ENCODE measurements at places on chromosomes 13 and 19.

DNA sequence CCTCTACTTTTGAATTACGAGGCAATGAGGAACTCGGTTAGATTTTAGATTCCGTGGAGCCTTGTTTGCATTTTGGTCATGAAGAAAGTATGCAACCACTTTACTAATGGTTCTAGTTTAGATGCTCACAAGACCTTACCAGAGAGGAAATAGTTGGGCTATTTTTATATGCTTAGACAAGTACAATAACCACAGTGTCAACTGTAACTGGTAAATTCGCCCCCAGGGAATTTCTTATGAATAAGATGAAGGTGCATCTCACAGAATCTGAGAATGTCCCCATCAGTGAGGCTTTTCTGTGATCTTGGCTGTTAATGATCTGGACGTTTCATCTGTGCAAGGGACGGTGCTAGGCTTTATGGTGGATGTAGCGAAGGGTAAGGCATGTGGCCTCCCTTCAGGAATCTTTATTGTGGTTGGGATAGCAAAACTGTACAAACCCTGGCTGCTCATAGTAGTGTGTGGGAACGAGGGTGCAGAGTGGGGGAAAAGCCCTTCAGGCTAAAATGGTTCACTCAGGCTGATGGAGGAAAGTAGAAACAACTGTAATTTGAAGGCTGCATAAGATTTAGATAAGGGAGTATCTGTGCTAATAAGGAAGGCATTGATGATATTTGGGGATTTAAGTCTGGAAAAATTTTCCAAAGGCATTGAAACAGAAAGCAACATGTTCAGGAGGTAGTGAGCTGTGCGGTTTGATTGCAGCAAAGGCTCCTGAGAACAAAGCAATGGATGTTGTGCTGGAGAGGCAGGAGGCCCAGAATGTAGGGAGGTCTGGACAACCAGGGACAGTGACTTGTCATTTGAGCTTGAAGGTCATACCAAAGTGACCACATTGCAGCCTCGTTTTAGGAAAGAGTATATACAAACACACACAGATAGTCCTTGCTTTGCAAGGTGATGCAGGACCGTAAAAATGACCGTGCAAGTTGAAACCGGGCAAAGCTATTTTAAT lies 28.4 kb downstream of the UBAC2 start:
- DNase-seq: no peak

- DNase-seq: no peak
Measured at GRCh38 chr19:45954156-45954555, 19.5 kb downstream of the NOVA2 start.

DNA sequence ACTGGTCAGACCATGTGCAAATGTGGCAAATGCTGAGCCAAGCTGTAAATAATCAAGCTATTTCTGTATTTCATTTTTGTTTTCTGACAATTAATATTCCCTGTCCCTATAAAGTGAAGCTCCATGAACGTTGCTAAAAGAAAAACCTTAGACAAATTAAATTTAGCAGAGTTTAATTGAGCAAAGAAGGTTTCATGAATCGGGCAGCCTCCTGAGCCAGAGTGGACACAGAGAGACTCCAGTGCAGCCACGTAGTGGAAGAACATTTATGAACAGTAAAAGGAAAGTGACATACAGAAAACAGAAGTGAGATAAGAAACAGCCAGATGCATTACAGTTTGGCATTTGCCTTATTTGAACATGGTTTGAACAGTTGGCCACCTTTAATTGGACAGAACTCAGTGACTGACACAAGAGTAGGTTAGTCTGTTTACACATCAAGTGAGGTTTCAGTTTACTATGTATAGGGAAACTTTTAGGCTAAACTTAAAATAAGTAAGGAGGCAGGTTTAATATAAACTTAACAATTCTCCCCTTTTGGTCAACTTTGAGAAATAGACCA lies 69.7 kb downstream of the UFM1 start:
- no peak for DNase-seq

DNA sequence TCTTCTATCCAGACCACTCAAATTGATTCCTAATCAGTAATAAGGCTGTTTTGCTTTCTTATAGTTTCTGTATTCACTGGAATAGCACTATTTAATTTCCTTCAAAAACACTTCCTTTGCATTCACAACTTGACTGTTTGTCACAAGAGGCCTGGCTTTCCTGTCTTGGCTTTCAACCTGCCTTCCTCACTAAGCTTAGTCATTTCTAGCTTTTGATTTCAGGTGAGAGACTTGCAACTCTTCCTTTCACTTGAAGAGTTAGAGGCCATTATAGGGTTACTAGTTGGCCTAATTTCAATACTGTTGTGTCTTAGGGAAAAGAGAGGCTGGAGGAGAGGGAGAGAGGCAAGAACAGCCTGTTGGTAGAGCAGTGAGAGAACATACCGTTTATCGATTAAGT lies 47.0 kb downstream of the SACS start:
- no peak for DNase-seq

GRCh38 chr13:102003848-102004570 lies 397.8 kb downstream of the FGF14 start:
- no peak for DNase-seq

GRCh38 chr13:87999788-88000187 lies 328.6 kb downstream of the SLITRK5 start:
- no peak for DNase-seq

- DNase-seq: no peak
Measured at GRCh38 chr13:20391597-20392452, 133.8 kb downstream of the CRYL1 start.

DNA sequence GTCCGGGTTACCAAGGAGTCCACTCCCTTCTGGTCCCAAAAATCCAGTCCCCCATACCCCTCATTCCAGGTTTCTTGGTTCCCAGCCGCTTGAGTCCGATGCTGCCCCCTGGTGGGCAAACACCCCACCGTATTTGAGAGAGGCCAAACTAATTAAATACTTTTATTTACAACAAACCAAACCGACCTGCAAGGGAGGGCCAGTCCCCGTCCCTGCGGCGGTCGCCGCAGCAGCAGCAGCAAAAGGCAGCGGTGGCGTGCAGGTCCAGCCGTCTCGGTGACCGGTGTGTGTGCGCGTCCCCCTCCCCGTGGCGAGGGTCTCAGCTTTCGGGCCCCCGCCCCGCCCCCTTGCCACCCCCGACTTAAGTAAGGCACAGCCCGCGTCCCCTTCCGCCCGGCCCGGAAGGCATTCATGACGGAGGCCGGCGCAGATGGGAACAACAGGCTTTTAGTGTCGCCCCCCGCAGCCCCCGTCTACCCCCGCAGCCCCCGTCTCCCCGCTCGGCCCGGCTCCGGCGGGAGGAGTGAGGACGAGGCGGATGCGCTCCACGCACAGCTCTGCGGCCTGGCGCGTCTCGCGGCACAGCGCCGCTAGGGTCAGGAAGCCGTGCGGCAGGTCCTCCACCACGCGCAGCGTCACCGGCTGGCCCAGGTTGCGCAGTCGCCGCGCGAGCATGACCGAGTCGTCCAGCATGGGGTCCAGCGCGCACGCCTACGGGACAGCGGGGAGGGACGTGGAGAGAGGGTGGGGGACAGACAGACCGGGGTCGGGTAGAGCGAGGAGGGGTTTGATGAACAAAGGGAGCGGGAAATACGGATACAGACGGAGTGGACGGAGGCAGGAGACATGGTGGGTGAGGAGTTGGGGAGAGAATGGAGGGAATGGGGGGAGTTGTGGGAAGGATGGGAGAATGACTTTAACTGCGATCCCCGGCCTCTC lies 11.5 kb upstream of the CNFN start:
- DNase-seq: peak; percentile 58

GRCh38 chr13:71853725-71854124 lies 13.3 kb downstream of the DACH1 start:
- no peak for DNase-seq

DNA sequence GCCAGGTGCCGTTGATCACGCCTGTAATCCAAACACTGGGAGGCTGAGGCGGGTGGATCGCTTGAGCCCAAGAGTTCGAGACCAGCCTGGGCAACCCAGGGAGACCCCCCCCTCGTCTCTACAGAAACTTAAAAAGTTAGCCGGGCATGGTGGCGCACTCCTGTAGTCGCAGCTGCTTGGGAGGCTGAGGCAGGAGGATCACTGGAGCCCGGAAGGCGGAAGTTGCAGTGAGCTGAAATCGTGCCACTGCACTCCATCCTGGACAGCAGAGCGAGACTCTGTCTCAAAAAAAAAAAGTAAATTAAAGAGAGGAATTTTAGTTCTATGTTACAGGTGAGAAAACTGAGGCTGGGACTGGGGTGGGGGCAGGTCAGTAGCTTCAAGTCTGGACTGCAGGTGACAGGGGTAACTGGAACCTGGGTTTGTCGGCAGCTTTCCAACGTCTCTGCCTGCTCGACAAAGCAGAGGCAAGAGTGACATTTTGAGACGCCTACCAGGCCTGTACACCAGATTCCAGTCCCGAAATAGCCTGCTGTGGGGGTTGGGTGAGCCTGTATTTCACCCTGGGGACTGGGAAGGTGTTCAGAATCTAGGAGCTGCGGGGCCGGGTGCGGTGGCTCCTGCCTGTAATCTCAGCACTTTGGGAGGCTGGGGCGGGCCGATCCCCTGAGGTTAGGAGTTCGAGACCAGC lies 1.2 kb downstream of the SELENOW start:
- no peak for DNase-seq

DNA sequence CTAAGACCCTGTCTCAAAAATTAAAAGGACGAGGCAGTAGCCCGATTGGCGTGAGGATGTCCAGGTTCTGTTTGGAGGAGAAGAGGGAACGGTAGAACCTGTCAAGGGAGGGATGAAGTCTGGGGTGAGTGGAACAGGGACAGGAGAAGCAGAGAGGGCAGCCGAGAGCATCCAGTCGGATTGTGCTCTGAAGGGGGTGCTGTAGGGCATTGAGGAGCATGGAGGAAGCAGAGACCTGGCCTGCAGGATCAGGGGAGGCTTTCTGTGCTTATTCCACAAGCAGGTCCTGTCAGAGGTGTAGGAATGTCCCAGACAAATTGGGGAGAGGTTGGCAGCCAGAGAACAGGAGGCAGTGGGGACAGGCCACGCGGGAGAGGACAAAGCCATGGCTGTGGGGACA lies 14.1 kb downstream of the AP2A1 start:
- DNase-seq: no peak

GRCh38 chr13:51331354-51331861 lies 8.1 kb upstream of the SERPINE3 start:
- no peak for DNase-seq

GRCh38 chr19:29268721-29269393 lies 55.9 kb upstream of the UQCRFS1 start:
- no peak for DNase-seq

DNA sequence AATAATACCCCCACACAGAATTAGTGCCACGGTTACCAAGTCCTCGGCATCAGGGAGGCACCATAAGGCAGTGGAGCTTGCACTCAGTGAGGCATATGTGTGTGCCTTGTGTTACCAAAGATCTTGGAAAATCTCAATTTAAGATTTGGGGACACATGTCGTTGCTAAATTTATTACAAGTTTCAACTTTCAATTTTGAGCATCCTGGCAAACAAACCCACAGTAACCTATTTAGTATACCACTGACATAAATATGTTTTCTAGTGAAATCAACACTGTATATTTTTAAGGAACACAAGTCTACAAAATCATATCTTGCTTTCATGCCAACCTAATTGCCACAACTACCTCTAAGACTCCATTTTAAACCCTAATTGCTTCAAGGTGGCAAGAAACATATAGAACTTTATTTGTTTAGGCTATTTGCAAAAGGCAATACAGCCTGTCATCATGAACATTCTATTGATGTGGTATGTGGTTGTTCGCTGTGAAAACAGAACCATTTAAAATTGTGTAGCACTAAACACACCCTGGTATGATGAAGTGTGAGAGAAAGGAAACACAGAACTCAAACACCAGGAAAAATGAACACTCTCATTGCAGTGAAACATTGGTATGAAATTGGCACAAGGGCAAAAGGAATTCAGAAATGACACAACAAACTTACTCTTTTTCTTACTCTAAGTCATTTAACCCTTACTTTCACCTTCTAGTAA lies 531.1 kb downstream of the IRS2 start:
- DNase-seq: no peak

GRCh38 chr13:23959231-23959862 lies 62.0 kb upstream of the C1QTNF9B start:
- DNase-seq: no peak

GRCh38 chr19:33868076-33868735 lies 71.5 kb downstream of the KCTD15 start:
- DNase-seq: no peak

DNA sequence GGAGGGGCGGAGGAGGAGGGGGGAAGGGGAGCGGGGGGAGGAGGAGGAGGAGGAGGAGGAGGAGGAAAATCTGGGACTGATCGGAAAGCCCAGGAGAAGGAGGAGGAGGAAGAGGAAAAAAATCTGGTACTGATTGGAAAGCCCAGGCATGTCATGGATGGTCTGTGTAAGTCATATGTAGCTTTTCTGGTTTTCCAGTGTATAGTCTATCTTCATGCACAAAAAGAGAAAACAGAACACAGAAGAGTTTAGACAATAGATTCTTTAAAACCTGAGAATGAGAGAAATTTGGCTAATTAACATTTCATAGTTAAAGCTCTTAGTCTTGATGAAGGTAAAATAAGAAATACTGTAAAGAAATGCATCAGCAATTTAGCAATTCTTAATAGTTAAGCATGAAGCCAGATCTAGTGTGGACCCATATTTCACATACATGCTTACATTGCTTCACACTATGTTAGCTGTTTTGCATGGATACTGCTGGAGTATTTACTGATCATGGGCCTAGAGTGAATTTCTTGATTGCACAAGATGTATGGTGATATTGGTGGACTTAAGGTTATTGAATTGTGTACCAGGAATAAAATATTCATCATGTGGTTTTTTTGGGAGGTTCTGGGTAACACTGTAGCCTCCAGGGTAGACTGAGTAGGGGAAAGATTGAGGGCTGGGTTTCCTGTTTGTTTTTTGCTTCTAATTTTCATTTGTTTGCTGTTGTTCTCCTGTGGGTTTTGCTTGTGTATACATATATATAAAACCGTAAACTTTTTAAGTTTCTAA lies 41.4 kb downstream of the SUCLA2 start:
- DNase-seq: no peak

GRCh38 chr19:28386470-28386869 lies 826.5 kb downstream of the UQCRFS1 start:
- no peak for DNase-seq

- no peak for DNase-seq
Measured at GRCh38 chr13:112664501-112665203, 25.2 kb upstream of the ATP11A start.

DNA sequence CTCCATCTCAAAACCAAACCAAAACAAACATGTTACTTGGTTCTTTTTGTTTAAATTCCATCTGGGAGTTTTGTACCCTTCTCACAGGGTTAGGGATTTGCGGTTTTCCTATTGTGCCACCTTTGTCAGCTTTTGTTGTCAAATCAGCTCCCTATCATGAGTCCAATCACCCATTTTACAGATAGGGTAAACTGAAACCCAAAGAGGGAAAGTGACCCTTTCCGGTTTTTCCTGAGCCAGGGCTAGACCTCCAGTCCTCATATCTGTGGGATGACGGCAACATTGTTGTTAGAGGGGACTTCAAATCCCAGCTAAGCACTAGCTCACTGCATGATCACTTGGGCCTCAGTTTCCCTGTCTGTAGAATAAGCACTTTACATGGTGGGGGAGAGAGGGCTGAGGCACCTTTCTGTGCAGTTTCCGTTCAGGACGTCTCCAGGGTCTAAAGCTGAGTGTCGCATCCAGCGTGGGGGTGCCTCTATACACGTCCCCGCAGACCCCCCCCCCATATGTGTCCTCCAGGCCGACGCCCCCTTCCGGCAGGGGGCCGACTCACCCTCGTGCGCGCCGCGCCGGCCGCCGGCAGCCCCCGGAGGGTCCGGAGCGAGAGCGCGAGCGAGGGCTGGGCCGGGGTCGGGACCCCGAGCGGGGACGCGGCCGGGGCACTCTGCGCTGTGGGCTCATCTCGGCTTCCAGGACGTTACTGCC lies 3.9 kb downstream of the CCDC194 start:
- no peak for DNase-seq

- no peak for DNase-seq
Measured at GRCh38 chr13:23928985-23929384, 31.7 kb upstream of the C1QTNF9B start.

All from stimulated activated CD8-positive, alpha-beta memory T cell treated with anti-CD3 and anti-CD28 coated beads, Interleukin-7, amount 100 ng/mL, for 1 hour (primary cell).